ENCODE measurements at places on chromosomes 6 and 20.
A peak's percentile ranks its signal among the peaks of the same experiment; 100 is the strongest.

- DNase-seq = peak; percentile 56
Measured at GRCh38 chr6:75210885-75211739, 5.3 kb upstream of the COL12A1 start.

GRCh38 chr6:24517659-24518543 lies 23.1 kb downstream of the ALDH5A1 start:
- DNase-seq = no peak

GRCh38 chr20:33160681-33161080 lies 7.3 kb upstream of the BPIFA2 start:
- no peak for DNase-seq

DNA sequence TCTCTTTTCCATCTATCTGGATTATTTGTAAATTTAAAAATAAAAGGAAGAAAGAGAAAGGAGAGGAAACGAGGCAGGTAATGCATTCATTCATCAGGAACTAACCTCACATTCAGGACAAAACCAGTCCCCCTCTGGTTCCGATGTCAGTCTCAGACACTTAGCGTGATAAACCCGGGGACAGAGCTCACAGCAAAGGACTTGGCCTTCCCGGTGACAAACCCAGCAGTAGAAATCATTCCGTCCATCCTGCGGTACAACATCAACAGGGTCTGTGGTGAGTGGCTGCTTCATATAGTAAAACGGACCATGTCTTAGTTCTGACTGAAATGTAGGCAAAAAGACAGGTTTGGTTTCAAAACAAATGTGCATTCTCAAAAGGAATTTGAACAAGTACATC lies 57.9 kb downstream of the ZMYND8 start:
- no peak for DNase-seq

- DNase-seq = peak; percentile 84
Measured at GRCh38 chr6:37051138-37052026, 45.9 kb downstream of the FGD2 start.

- no peak for DNase-seq
Measured at GRCh38 chr6:106628658-106629102, 618 bp downstream of the RTN4IP1 start.

DNA sequence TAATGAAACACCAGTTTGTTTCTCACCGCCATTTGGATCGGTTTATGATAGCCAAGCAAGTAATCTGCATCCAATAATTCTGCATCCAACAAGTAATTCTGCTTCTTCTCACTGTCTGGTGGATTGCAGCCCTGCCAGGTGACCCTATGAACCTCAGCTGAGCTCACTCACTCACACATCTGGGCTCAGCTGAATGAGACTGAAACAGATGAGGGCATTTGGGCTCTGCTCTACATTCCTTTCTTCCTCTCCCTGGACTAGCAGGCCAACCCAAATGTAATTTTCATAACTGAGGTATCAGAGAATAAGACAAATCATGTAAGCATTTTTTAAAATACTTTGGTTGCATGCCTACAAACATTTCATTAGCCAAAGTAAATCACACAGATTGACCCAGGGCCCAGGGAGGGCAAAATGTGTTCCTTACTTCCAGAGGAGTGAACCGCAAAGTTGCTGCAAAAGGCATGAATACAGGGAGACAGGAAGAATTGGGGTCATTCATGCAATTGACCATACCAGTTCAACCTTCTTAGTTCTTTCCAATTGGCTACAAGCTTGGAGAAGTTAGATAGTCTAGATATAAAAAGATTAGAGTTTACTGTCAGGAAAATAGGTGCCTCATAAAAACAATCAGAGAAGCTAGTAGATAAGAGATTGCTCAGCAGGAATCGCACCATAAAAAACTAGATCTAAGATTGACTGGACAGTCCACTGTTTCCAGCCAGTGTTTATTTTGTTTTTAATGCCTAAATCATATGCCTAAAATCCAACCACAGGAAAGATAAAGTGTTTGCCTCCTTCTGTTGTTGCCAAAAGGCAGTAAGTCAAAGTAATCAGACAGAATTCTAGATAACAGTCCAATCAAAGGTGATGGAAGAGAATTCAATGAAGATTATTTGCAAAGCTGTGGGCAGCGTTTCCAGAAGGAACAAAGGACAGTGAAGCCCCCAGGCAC lies 43.7 kb downstream of the CBLN4 start:
- DNase-seq = no peak
